Brain microvascular endothelial cell (primary cell): ENCODE measurements at places on chromosomes 7 and 10.

GRCh38 chr7:152760854-152761748 is 1.5 kb downstream of the ACTR3B start:
- DNase-seq = peak; percentile 2

DNA sequence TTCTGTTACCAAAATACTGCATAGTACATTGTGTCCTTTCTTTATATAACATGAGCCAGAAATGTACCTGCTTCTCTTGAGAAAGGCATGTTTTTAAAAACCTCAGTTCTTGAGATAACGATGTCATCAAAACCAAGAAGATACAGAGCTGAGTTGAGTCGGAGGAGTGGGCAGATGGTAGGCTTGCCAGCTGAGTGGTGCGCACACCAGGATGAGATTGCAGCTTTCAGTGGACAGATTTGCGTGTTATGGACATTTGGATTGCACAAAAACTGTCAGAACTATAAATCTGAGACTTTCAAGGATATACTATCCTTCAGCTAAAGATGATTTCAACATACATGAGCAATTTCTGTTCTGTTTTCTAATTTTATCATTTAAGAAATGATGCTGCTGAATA is 25.0 kb downstream of the PRKAR2B start:
- DNase-seq = no peak

DNA sequence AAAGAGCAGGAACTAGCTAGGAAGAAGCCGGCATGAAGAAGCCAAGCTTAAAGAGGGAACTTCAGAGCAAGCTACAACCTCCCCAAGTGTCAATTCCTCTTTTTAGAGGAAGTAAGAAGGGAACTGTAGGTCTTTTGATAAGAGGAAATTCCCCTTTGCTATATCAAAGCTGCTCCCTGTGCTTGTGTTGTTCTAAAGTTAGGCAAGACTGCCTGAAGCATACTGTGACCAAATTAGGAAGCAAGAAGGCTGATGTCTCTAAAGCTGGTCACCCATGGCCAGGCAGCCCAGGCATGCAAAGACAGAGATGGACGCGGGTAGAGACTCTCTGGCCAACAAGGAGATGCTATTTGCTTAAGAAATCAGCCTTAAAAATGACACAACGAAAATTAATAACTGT is 87.9 kb downstream of the RNF216 start:
- DNase-seq = peak; percentile 56

DNA sequence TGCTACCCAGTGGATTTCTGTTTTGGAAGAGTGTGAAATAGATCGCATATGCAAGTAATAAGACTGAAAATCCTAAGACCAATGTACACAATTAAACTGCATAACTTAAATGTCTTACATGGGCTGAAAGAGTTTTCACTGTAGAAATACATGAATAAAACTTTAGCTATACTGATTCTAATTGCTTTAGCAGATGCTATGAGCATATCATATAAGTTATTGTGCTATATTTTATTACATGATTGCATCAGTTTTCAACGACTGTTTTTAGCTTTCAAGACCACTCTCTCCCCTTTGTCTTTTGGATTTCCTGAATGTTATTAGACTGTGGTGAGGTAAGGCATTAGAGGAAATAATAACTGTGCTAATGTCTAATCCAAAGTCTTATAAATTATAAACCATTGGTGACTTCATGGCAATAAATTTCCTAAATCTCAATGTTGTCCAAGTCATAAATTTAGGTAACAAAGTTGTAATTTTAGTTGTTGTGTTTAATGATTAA is 124.5 kb downstream of the SEMA3A start:
- no peak for DNase-seq

DNA sequence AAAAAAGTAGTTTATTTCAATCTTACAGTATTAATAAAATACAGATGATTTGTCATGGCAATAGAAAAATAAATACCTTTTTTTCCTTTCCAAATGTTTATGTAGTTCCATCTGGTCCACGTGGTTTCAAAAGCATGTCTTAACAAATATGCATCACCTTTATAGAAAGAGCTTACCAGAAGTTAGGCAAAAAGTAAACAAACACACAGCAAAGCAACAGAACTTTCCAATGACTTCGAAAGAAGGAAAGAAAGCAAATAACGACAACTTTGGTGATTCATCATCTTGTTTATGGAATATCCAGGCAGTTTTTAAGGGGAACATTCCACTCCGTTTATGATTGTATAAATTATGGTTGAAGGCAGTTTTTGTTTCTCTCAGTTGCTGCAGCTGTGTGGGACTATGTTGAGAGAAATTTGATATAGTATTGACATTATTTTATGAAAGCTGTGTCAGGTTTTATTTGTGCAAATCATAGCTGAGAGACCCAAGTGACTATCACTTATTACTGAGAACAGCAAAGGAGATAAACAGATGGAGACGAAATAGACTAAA is 203.1 kb downstream of the CDC14C start:
- no peak for DNase-seq

DNA sequence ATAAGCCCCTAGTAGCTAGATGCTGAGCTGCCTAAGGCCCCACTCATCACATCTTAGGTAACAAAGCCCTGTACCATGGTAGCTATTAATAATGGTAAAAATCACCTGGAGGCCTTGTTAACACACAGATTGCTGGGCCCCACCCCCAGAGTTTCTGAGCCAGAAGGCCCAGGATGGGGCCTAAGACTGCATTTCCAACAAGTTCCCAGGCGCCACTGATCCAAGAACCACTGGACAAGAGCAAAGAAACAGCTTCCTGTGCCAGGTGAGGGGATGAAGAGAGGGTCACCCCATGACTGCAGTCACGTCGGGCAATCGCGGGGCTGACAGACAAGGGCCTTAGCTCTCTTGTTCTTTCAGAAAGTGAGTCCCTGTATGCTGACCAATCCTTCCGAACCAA is 46.8 kb downstream of the ACSM6 start:
- DNase-seq = no peak

GRCh38 chr10:72466018-72466417 is 111.3 kb upstream of the DNAJB12 start:
- peak; percentile 15 for DNase-seq

DNA sequence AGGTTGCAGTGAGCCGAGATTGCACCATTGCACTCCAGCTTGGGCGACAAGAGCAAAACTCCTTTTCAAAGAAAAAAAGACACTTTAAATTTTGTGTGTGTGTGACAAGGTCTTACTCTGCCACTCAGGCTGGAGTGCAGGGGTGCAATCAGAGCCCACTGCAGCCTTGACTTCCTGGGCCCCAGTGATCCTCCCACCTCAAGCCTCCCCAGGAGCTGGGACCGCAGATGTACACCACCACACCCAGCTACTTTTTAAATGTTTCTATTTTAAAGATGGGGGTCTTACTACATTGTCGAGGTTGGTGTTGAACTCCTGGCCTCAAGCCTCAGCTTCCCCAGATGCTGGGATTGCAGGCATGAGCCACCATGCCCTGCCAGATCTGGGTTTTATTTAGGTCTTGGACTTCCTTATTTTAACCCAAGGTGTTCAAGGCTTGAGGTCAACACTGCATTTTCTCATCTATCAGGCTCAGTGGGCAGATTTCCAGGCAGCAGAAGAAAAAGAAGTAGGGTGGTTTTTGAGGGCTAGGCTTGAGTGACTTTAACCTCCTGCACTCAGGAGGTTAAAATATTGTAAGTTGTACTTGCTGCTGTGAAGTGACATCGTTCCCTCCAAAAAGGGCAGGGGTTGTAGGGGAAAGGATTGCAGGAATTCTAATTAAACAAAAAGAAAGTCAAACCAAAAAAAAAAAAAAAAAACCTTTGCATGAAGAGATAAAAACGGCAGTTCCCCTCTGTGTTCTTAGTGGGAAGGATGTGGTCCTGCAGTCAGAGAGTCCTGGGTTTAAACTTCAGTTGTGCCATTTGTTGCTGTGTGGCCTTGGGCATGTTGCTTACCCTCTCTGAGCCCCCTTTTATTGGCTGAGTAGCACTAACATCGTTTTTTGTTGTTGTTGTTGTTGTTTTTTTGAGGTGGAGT is 71.5 kb downstream of the CARD11 start:
- no peak for DNase-seq

DNA sequence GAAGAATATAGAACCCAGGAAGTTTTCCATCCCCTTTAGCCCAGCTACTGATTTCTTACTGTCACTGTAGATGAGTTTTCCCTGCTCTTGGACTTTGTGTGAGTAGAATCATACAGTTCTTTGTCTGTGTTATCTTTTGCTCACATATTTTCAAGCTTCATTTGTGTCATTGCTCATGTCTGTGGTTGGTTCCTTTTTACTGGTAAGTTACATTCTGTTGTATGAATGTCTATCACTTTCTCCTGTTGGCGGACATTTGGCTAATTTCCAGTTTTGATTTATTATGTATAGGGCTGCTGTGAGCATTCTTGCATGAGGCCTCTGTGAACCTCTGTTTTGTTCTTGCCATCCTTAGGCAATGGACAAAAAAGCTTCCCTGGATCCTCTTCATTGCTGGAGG is 5.3 kb downstream of the GLRX3 start:
- peak; percentile 43 for DNase-seq

GRCh38 chr10:96285331-96285752 is 14.0 kb upstream of the BLNK start:
- DNase-seq = no peak

DNA sequence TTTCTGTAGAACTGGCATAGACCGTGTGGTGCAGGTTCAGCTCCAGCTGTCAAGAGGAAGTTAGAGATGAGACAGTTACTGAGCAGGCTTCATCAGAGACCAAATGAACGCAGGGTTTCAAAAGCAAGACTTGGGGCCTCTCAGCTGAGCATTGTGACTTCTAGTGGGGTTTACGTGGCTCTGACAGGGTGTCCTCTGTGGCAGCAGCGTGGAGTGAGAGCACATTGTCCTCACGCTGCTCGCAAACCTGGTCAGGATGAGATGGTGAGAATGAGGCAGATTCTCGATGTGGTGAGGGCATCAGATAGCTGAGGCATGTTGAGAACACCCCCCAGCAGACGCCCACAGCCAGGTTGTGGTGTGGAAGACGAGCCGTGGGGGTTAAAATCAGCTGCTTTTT is 126.0 kb downstream of the DNAJB6 start:
- no peak for DNase-seq

- peak; percentile 24 for DNase-seq
Observed at GRCh38 chr10:15719899-15720634, at the start of gene ITGA8. Gene ITGA8 (minus strand): TSS chr10:15719922. CDS start chr10:15719771, 151 bp downstream.

GRCh38 chr7:50331564-50332208 is 27.2 kb downstream of the IKZF1 start:
- no peak for DNase-seq

DNA sequence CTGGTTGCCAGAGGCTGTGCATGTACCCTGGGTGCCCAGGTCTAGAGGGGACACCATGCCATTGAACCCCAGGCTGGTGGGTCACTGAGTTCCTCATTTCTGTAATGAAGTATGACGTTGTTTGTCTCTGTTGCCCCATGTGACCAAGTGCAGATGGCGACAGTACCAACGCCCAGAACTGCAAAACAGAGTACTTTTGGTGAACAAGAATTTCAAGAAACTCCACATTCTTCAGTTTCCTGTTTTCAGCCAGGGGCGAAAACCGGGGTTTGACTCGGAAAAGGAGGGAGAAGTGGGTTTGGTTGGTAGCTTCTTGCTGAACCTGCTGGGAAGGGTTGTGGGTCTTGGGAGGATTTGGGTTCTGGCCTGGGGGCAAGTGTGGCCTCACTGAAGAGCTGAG is 18.2 kb downstream of the CYP17A1 start:
- DNase-seq = no peak

GRCh38 chr10:92074126-92074887 is 150.7 kb downstream of the BTAF1 start:
- DNase-seq = no peak

GRCh38 chr10:105192861-105193260 is 551.8 kb downstream of the SORCS3 start:
- no peak for DNase-seq

GRCh38 chr10:89296220-89296648 is 5.6 kb upstream of the IFIT2 start:
- DNase-seq = no peak

GRCh38 chr10:33484787-33485186 is 150.3 kb upstream of the NRP1 start:
- no peak for DNase-seq

GRCh38 chr7:5776894-5777660 is 4.4 kb downstream of the RNF216 start:
- no peak for DNase-seq

GRCh38 chr10:105974803-105975456 is 1189.6 kb downstream of the SORCS1 start:
- DNase-seq = no peak

DNA sequence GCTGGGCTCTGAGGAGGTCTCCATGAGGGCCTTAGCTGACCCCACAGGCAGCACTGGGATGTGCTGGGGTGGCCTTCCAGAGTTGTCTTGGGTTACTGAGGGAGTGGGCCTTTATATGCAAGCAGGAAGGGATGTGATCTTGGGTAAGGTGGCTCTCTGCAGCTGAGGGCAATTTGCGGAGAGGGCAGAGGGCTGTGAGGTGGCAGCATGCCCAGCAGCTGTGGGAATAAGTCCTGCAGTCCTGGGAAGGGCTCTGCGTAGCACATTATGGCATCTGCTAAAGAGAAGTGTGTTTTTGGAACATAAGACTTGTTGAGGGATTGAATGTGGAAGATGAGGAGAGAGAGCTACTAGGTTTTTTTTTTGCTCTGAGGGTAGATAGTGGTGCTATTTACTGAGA is 99.6 kb upstream of the KMT2E start:
- DNase-seq = no peak

DNA sequence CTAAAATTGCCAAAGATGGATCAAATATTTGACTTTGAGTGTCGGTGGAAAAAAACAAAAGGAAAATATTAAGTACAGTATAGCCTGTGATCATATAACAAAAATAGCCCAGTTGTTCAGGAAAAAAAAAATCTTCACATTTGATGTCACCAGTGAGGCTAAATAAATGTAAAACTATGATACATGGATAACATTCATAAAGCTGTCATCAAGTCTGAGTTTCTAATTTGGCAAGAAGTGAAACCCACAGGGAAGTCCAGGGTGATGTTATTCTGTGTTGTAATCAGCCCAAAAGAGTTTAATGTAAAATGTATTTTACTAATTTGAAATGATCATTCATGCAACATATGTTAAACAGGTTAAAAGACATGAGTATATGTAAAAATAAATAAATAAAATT is 908.0 kb downstream of the PCDH15 start:
- DNase-seq = no peak

DNA sequence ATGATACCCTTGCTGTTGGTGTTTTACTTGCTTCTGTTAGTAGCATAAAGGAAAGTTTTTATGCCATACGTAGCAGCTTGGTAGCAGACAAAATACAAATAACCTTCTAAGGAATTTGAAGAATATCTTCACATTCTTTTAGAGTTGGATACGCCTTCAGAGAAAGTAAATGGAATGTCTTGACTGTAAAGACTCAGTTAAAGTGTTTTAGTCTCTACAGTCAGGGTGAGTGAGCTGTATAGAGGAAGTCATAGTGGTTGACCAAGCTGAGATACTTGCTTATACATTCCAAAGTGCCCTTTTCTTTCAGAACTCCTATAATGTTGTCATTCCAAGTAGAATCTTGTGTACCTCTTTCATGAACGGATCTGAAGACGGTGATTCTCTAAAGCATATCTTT is 37.7 kb downstream of the RABGEF1 start:
- peak; percentile 22 for DNase-seq

- DNase-seq = peak; percentile 62
Observed at GRCh38 chr7:81769891-81770727, at the start of gene HGF. Gene HGF (minus strand): TSS chr7:81770047. CDS start chr7:81769971, 76 bp downstream.

- DNase-seq = no peak
Observed at GRCh38 chr7:43666938-43667337, 62.4 kb downstream of the COA1 start.
